NCI-H524 (cell line): ENCODE measurements at places on chromosomes 2 and 18.

- DNase-seq = peak; percentile 77
Observed at GRCh38 chr2:157173740-157174184, 83.7 kb upstream of the GALNT5 start.

GRCh38 chr18:75350857-75351256 is 76.6 kb downstream of the SMIM21 start:
- DNase-seq = no peak

- DNase-seq = no peak
Observed at GRCh38 chr2:776487-776886, 99.3 kb upstream of the TMEM18 start.

DNA sequence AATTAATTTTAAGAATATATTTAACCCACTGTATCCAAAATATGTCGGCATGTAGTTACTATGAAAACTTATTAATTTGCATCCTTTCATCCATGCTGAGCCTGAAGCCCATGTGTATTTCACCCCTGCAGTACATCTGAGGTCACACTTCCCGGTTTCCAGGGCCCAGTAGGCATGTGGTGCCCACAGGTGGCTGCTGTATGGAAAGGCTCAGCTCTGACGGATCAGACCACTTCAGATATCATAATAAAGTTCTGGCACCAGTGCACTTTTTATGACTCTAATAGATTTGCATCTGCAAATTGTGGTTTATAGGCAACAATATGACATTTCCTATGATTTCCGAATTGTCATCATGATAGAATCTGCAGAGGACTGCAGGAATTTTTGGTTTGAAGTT is 22.5 kb downstream of the SH3RF3 start:
- no peak for DNase-seq

- DNase-seq = no peak
Observed at GRCh38 chr18:14974576-14974975, 226.6 kb downstream of the ANKRD30B start.

GRCh38 chr2:73704285-73704684 is 32.9 kb downstream of the TPRKB start:
- no peak for DNase-seq

DNA sequence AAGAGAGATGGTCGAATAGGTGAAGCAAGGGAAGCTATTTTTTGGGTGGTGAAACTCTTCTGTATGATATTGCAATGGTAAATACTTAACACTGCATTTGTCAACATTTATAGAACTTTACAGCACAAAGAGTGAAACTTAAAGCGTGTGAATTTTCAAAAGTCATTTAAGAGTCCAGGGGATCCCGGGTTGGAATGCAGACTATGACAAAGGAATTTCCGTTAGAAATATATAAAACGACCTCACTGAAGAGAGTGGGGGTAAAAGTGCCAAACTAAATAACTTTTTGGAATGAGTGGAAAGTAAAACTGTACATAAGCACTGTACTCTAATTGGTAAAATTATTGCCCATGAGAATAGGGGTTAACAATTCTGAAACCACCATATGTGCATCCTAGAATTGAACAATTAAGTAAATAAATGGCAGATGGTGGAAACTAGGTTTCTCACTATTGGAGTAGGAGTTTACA is 191.0 kb upstream of the FN1 start:
- DNase-seq = peak; percentile 15

- no peak for DNase-seq
Observed at GRCh38 chr18:51727780-51728179, 530.3 kb upstream of the MEX3C start.
